Colonic mucosa (tissue), 4 donors: ENCODE measurements at places on chromosomes 1 and 21. TPM values are rescaled to one million over a fixed set of nuclear protein-coding genes. Genes with fewer than 3 reads are reported as not detected.

CA14 gene
- 0.29 TPM for total RNA-seq

DNA sequence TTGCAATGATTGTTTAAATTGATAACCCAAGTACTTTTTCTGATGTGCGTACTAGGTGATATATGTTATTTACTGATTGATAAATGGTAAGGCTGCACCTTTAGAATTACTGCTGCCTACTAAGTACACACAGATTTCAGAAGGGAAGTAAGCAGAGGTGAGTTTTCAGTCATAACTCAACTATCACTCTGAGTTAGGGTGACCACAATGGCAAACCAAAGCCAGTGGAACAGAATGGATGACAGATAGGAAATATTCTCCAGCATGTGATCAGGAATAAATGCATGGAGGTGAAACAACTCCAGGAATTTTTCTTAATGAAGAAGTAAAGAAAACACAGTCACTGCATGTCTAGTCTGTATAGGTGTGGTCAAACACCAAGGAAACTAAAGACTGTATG, 7.5 kb upstream of the KCNJ15 start:
- H3K4me1 ChIP-seq = peaks cover 4% of the 10 kb centered on the region
- no peak overlapping the region for H3K27ac ChIP-seq
- DNase-seq = no peak
- no peak overlapping the region for H3K4me3 ChIP-seq

- H3K36me3 ChIP-seq = no peaks in the 10 kb centered on the region
- DNase-seq = no peak
- no peaks in the 10 kb centered on the region for H3K27me3 ChIP-seq
Measured at GRCh38 chr1:3465935-3466321, 11.5 kb downstream of the ARHGEF16 start.

GRCh38 chr1:4801192-4801924, 146.9 kb downstream of the AJAP1 start:
- H3K4me3 ChIP-seq = no peak overlapping the region
- H3K27ac ChIP-seq = no peak overlapping the region

HTR6 gene
- total RNA-seq = not detected

USH2A gene
- 0.02 TPM for total RNA-seq

GRCh38 chr1:219337588-219337987, 163.9 kb downstream of the LYPLAL1 start:
- no peak overlapping the region for H3K27ac ChIP-seq
- no peaks in the 10 kb centered on the region for H3K27me3 ChIP-seq
- no peak for DNase-seq
- H3K4me1 ChIP-seq = no peaks in the 10 kb centered on the region

DNA sequence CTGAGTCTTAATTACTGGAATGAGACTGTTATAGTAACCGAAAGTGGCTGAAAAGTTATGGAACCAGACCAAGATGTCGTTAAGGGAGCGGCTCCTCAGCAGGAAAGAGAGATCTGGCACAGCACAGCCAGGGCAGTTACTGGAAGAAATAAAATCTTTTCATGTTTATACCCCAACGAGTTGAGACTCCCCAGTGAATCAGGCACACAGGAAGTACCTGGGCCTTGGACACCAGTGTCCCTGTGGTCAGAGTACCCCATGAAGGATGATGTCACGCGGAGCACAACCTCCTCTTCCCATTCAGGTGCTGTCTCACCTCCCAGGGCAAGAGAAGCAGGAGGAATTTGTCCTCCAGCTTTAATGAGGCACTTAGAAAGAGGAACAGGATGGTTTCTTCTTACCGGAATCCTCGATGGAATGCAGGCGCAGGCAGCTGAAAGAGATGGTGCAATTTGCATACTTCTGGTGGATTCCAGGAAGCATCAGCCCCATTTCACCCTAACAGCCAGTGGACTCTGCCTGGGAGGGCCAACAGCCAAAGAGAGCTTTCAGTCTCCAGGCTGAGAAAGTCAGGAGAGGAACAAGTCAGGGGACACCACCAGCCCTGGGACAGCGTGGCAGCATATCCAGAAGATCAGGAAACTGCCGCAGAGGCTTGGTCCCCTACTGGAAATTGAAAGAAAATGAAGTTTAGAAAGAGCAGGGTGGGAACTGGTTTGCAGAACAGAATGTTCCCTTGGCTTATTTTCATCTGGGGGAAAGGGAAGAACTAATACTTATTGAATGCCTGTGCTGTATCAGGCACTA, 35.9 kb upstream of the CTTNBP2NL start:
- no peak overlapping the region for H3K4me3 ChIP-seq
- H3K4me1 ChIP-seq = peaks cover 13% of the 10 kb centered on the region
- H3K27ac ChIP-seq = peak overlapping the region; percentile 87

GRCh38 chr1:121558514-121558913, 373.7 kb downstream of the SRGAP2C start:
- DNase-seq = no peak
- no peaks in the 10 kb centered on the region for H3K36me3 ChIP-seq

- no peak overlapping the region for H3K27ac ChIP-seq
- no peaks in the 10 kb centered on the region for H3K27me3 ChIP-seq
- no peak for DNase-seq
- no peak overlapping the region for H3K4me3 ChIP-seq
- no peaks in the 10 kb centered on the region for H3K4me1 ChIP-seq
Measured at GRCh38 chr1:61572046-61572445, 152.9 kb downstream of the TM2D1 start.

ACADM gene
- 38.2 TPM for total RNA-seq

ATP1A4 gene
- not detected for total RNA-seq

DNA sequence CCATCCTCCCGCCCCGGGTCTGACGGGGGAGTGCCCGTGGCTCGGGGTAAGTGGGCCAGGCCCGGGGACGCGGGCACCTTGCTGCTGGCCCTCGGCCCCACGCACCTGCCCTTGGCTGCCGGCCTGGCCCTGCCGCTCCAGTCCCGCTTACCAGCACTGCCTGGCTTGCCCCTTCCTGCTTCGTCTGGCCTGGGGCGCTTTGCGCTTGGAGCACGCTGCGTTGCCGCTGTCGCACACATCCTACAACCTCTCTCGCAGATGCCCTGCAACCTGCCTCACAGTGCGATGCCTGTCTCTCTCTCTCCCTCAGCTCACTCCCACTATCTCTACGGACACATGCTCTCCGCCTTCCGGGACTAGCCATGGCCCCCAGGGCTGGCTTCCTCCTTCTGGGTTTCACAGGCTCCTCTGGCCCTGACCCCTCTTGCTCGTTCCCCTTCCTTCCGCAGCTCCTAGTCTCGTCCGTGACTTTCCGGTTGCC, 9.7 kb downstream of the MYOG start:
- H3K27me3 ChIP-seq = peaks cover 18% of the 10 kb centered on the region
- H3K27ac ChIP-seq = no peak overlapping the region
- H3K36me3 ChIP-seq = no peaks in the 10 kb centered on the region
- DNase-seq = no peak
- H3K4me1 ChIP-seq = no peaks in the 10 kb centered on the region

GRCh38 chr1:246527402-246528088, 20.5 kb upstream of the SMYD3 start:
- H3K27me3 ChIP-seq = no peaks in the 10 kb centered on the region
- no peaks in the 10 kb centered on the region for H3K36me3 ChIP-seq
- no peaks in the 10 kb centered on the region for H3K4me1 ChIP-seq
- DNase-seq = no peak
- no peak overlapping the region for H3K27ac ChIP-seq

- H3K27ac ChIP-seq = no peak overlapping the region
- H3K4me1 ChIP-seq = no peaks in the 10 kb centered on the region
- no peak for DNase-seq
Measured at GRCh38 chr21:45603481-45603880, 40.0 kb upstream of the PCBP3 start.

NID1 gene
- total RNA-seq = 8.8 TPM

DNA sequence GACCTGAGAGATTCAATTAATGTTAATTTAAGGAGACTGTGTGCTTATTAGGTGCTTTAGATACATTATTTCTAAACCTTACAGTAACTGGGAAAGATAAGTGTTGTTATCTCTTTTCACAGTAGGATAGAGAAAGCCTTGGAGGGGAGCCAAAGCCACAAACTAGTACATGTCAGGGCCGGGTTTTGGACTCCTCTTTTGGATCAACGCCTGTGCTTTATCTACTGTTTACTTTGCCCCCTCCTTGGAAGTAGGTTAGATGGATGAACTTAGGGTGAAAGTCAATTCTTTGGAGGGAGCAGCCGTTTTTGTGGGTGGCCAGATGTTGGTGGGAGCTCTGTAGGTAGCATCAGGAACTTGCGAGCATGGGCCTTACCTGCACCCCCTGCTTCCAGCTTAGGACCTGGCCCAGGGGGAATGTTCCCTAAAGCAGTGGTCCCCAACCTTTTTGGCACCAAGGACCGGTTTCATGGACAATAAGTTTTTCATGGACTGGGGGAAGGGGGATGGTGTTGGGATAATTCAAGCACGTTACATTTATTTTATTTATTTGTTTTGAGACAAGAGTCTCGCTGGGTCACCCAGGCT, 1.7 kb downstream of the HHAT start:
- no peak overlapping the region for H3K27ac ChIP-seq
- H3K36me3 ChIP-seq = no peaks in the 10 kb centered on the region
- H3K27me3 ChIP-seq = no peaks in the 10 kb centered on the region
- H3K4me3 ChIP-seq = no peak overlapping the region
- H3K4me1 ChIP-seq = no peaks in the 10 kb centered on the region
- DNase-seq = peak; percentile 30

- no peaks in the 10 kb centered on the region for H3K27me3 ChIP-seq
- no peak for DNase-seq
- H3K4me1 ChIP-seq = no peaks in the 10 kb centered on the region
- H3K27ac ChIP-seq = no peak overlapping the region
Measured at GRCh38 chr1:54011316-54012007, 6.5 kb downstream of the LDLRAD1 start.
